ENCODE measurements at places on chromosomes 13 and 19.
A peak's percentile ranks its signal among the peaks of the same experiment; 100 is the strongest.

DNA sequence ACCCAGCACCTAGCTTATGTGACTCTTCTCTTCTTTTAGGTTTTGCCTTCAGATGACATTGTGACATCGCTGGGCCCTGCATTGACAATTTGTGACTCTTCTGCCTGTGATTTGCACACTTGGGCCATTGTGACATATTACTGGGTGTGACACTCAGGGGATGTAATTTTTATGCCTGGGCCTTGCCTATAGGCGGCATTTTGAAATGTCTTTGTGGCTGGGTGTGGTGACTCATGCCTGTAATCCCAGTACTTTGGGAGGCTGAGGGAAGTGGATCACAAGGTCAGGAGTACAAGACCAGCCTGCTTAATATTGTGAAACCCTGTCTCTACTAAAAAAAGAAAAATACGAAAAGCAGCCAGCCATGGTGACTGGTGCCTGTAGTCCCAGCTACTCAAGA lies 28.4 kb upstream of the ZNF681 start:
- no peaks in the 10 kb centered on the region for H3K27me3 ChIP-seq
- no peak for DNase-seq
- H3K4me3 ChIP-seq = no peak overlapping the region

DNA sequence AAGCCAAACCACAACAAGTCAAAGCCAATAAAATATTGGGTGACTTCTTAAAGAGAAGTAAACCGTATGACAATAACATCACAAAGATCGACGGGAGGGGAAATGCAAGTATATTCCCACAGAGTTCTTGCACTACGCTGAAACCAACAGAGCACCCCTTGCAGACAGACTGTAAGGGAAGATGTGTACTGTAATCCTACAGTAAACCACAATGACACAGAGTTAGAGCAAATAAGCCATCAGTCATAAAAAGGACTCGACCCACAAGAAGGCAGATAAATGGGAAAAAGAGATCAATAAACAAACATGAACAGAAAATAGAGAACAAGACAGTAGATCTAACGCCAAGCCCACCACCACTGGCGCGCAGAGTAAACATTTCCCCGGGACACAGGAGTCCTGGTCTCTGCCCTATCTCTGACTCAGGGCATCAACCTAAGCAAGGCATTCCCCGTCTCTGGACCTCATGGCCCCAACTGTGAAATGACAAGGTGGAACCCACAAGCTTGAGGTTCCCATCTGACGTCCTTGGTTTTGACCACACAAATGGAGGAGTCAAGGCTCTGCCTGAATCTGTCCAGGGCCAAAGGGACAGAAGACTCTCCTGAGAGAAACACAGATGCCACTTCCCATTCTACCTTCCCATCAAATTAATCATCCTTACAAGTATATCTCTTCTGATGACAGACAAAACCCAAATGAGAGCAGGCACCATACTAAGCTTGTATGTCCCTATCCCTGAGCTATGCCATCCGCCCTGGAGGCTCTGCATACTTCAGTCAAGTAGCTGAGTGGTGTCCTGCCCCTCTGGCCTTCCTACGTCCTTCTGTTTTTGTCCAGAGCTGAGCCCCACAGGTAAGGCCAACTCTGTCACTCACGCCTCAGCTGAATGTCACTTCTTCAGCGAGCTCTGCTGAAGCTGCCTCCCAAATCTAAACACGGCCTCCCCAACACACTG lies 15.0 kb downstream of the SAFB2 start:
- no peak overlapping the region for H3K4me3 ChIP-seq
- H3K27ac ChIP-seq = no peak overlapping the region
- no peaks in the 10 kb centered on the region for H3K4me1 ChIP-seq

DNA sequence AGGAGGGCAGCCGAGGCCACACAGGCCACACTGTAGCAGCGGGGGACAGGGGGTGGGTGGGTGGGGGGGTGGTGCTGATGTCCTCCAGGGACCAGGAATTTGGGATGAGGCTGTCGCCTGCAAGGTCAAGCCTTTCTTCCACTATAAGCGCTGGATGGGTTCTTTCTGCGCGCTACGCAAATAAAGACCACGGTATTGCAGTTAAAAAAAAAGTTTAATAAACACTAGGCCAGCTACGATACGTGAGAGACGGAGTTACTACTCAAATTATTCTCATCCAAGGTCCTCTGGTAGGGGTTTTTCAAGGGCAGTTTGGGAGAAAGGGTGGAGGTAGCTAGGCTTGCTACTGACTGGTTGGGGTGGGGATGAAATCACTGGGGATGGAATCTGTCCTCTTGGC lies 508 bp upstream of the ZNF44 start:
- H3K27me3 ChIP-seq = no peaks in the 10 kb centered on the region
- peaks cover 25% of the 10 kb centered on the region for H3K4me1 ChIP-seq
- peak overlapping the region; percentile 98 for H3K4me3 ChIP-seq
- peak overlapping the region; percentile 97 for H3K27ac ChIP-seq

GRCh38 chr19:51366389-51367254 lies 434 bp upstream of the ETFB start:
- no peaks in the 10 kb centered on the region for H3K27me3 ChIP-seq
- peaks cover 65% of the 10 kb centered on the region for H3K4me1 ChIP-seq
- peak overlapping the region; percentile 96 for H3K27ac ChIP-seq

- peaks cover 48% of the 10 kb centered on the region for H3K36me3 ChIP-seq
- DNase-seq = no peak
- H3K4me1 ChIP-seq = no peaks in the 10 kb centered on the region
- no peak overlapping the region for H3K27ac ChIP-seq
Observed at GRCh38 chr19:36939153-36939552, 23.0 kb downstream of the ZNF568 start.

GRCh38 chr19:10416083-10416379 lies 4.3 kb upstream of the PDE4A start:
- peak overlapping the region; percentile 85 for H3K4me3 ChIP-seq
- H3K27ac ChIP-seq = peak overlapping the region; percentile 98
- H3K4me1 ChIP-seq = peaks cover 50% of the 10 kb centered on the region
- H3K36me3 ChIP-seq = peaks cover 10% of the 10 kb centered on the region

- no peaks in the 10 kb centered on the region for H3K36me3 ChIP-seq
- H3K4me1 ChIP-seq = peaks cover 8% of the 10 kb centered on the region
- H3K4me3 ChIP-seq = no peak within 1 kb of the TSS
- H3K27ac ChIP-seq = no peak within 1 kb of the TSS
- H3K27me3 ChIP-seq = peaks cover 1% of the 10 kb centered on the region
- no peak for DNase-seq
Observed at GRCh38 chr19:38773469-38774177, at the start of gene LGALS7. TSS of gene LGALS7 (minus strand) at chr19:38773517. CDS start at chr19:38773492, 25 bp downstream.

DNA sequence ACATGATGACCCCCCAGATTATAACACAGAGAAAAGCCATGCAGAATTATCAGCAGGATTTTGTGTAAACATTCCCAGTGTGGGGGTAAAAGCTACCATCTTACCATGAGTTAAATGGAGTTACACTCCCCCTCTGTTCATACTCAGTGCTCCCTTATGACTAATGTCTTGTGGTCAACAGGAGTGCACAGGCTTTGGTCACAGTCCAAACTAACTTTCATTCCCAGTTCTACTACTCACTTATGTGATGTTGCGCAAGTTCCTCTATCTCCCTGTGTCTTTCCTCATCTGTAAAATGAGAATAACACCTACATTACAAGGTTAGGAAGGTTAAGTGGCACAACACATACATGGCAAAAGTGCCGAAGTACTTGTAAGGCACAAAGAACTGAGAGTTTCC lies 277.9 kb downstream of the RBM26 start:
- H3K4me1 ChIP-seq = no peaks in the 10 kb centered on the region
- no peak overlapping the region for H3K27ac ChIP-seq
- no peaks in the 10 kb centered on the region for H3K36me3 ChIP-seq
- no peak for DNase-seq
- H3K4me3 ChIP-seq = no peak overlapping the region

DNA sequence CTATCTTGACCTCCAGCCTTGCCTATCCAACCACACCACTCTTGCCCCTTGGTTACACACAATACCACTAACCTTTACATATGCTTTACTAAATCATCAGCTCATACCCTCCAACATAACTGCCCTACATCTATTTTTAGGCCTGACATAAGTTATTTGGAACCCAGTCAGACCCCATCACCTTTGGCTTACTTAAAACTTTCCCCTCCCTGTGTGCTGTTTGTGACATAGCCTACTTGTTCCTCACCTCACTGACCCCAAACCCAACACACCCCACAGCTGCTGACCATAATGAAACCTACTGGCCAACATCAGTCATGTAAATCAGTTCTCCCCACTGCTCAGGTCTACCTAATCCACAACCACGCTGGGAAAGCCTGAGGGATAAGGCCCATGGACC lies 4.9 kb downstream of the ZNF266 start:
- DNase-seq = no peak
- no peaks in the 10 kb centered on the region for H3K27me3 ChIP-seq
- peaks cover 84% of the 10 kb centered on the region for H3K36me3 ChIP-seq
- peaks cover 12% of the 10 kb centered on the region for H3K4me1 ChIP-seq
- no peak overlapping the region for H3K4me3 ChIP-seq

- H3K27ac ChIP-seq = no peak overlapping the region
- H3K4me3 ChIP-seq = no peak overlapping the region
- DNase-seq = no peak
- H3K4me1 ChIP-seq = no peaks in the 10 kb centered on the region
- no peaks in the 10 kb centered on the region for H3K36me3 ChIP-seq
Observed at GRCh38 chr19:10043286-10043927, 30.1 kb downstream of the RDH8 start.

DNA sequence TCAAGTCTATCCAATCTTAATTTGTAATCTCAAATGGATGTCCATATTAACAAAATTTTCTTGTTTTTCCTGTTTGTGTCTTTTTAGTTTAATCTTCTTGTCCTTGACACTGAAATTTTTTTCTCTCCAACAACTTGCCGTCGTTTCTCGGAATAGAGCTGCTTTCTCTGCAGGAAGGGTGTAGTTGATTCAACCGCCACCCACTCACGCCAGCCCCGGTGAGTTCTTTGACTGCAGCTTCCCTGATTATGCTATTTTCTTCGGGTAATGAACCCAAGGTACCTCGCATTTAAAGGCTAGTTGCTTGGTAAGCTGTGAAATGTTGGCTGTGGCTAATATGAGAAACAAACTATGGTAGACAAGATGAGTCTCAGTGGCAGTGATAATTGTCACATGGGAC lies 72.2 kb downstream of the DPRX start:
- DNase-seq = no peak
- H3K27ac ChIP-seq = no peak overlapping the region
- H3K4me1 ChIP-seq = no peaks in the 10 kb centered on the region
- H3K4me3 ChIP-seq = no peak overlapping the region
- H3K27me3 ChIP-seq = no peaks in the 10 kb centered on the region

DNA sequence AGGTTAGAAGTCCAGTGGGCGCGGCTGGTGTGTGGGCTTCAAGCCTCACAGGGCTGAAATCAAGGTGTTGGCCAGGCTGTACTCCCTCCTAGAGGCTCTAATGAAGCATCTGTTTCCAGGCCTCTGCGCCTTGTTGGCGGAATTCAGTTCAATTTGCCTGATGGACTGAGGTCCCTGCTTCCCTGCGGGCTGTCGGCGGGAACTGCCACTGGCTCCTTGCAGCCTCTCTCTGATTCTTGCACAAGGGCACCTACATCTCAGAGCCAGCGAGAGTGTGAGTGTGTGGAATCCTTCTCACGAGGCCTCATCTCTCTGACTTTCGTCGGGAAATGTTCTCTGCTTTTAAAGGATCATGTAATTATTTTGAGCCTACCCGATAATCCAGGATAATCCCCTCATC lies 128.6 kb downstream of the DLEU7 start:
- H3K4me1 ChIP-seq = peaks cover 17% of the 10 kb centered on the region
- no peak overlapping the region for H3K4me3 ChIP-seq
- DNase-seq = no peak
- no peak overlapping the region for H3K27ac ChIP-seq
- H3K36me3 ChIP-seq = peaks cover 1% of the 10 kb centered on the region
- H3K27me3 ChIP-seq = peaks cover 51% of the 10 kb centered on the region

- no peak overlapping the region for H3K4me3 ChIP-seq
- peaks cover 27% of the 10 kb centered on the region for H3K36me3 ChIP-seq
- no peak for DNase-seq
Observed at GRCh38 chr13:77702366-77702765, 4.9 kb downstream of the SLAIN1 start.

- no peak overlapping the region for H3K4me3 ChIP-seq
- H3K36me3 ChIP-seq = no peaks in the 10 kb centered on the region
- no peaks in the 10 kb centered on the region for H3K4me1 ChIP-seq
- H3K27me3 ChIP-seq = no peaks in the 10 kb centered on the region
- no peak for DNase-seq
- no peak overlapping the region for H3K27ac ChIP-seq
Observed at GRCh38 chr13:93539914-93540313, 313.3 kb downstream of the GPC6 start.

DNA sequence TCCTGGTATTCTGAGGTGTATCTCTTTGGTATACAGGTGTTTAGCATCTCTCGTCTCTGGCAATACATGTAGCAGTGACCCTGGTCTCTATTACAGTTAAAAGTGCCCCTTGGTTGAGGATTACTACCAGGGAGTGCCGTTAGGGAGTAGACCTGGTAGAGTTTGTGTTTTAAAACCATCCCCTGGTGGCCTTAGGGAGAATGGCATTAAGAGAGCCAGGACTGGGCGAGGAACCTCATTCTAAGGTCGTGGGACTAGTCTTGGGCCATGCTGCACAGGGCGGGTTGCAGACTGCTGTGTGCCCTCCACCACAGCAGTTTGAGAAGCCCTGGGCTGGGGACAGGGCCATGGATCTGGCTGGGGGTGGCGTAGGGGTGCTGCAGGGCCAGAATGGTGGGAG lies 35.0 kb downstream of the B3GLCT start:
- no peaks in the 10 kb centered on the region for H3K4me1 ChIP-seq
- H3K27me3 ChIP-seq = no peaks in the 10 kb centered on the region
- H3K36me3 ChIP-seq = no peaks in the 10 kb centered on the region
- no peak overlapping the region for H3K4me3 ChIP-seq
- DNase-seq = no peak

- no peak overlapping the region for H3K4me3 ChIP-seq
- H3K27me3 ChIP-seq = no peaks in the 10 kb centered on the region
- H3K27ac ChIP-seq = no peak overlapping the region
- peaks cover 9% of the 10 kb centered on the region for H3K4me1 ChIP-seq
Observed at GRCh38 chr13:77013853-77014542, 13.0 kb downstream of the FBXL3 start.

DNA sequence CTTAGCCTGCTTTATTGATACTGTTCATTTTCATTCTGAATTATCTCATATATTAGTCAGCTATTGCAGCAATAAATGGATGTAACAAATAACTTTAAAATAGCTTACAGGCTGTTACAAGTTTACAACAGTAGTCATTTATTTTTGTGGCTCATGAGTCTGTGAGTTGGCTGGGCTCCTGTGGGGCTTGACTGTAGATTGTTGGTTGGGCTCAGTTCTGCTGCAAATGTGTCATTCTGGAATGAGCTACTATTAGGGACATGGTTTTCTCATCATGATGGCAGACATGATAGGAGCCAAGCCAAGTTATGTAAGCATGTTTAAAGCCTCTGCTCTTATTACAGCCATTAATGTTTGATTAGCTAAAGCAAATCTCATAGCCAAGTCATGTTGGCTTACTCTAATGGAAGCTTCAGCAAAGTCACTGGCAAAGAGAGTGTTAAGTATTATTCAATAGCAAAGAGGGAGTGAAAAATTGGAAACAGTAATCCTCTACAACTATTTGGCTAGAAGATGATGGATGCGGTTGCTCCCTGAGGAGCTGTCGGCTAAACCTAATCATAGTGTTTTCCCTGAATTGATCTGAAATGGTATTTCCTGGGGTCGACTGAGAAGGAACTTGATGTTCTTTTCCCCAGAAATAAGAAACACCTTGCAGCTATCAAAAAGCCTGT lies 391.3 kb downstream of the TDRD3 start:
- DNase-seq = no peak
- H3K27ac ChIP-seq = no peak overlapping the region
- no peaks in the 10 kb centered on the region for H3K36me3 ChIP-seq

Data from T-helper 2 cell treated with Interferon-gamma antibody and Interleukin-4, amounts not matched to agents 5 μg/mL and 100 μg/mL, for 36 hours (primary cell).